ENCODE measurements at places on chromosomes 5 and 9.

- DNase-seq: no peak
These were observed 15.1 kb downstream of the PHF2 start for GRCh38 chr9:93591301-93592007.

DNA sequence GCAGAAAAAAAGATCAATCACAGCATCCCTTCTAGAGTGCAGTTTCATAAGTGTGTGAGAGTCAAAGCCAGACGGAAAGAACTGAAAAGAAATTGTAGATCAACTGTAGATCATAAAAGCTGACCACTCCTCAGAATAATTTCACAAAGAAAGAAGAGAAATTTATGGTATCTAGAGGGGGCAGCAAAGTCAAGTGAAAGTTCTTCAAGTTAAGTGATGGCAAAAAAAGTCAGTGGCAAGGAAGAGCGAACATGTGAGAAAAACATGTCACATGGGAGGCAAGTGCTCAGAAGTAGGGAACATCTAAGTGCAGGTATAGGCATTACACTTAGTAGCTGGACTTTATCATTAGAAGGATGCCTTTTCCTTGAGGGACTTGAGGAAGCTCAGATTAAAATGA, 245.1 kb upstream of the ISL1 start:
- no peak for DNase-seq

GRCh38 chr9:115416299-115416698, 298.3 kb upstream of the TNC start:
- DNase-seq: no peak

- no peak for DNase-seq
These were observed 4.6 kb downstream of the IER5L start for GRCh38 chr9:129173296-129174101.

DNA sequence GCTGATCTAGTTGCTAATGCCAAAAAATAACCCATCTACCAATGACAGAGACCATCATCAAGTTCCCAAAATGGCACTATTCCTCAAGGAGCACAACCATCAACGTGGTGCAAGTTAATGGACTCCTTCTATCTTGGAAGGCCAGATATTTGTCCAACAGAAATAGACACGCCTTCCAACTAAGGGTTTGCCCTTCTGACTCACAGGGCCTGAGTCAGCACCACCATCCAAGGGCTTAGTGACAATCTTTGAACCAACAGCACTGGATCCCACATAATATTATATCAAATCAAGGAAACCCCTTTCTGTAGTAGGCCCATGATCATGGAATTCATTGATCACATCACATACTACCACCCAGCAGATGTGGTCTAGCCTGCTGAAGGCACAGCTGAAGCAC, 84.3 kb downstream of the MED27 start:
- no peak for DNase-seq

DNA sequence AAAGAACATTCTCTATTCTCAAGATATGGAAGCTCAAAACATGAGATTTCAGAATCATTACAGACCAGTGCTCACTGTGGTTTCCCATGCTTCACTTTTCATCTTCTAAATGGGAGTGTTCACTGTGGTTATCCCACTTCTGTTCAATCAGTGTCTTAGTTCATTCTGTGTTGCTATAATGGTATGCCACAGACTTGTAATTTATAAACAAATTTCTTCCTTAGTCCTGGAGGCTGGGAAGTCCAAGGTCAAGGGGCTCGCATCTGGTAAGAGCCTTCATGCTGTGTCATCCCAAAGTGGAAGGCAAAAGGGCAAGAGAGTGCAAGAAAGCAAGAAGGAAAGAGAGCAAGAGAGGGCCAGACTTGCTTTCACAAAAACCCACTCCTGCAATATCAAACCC, 146.3 kb downstream of the TTC39B start:
- DNase-seq: no peak

DNA sequence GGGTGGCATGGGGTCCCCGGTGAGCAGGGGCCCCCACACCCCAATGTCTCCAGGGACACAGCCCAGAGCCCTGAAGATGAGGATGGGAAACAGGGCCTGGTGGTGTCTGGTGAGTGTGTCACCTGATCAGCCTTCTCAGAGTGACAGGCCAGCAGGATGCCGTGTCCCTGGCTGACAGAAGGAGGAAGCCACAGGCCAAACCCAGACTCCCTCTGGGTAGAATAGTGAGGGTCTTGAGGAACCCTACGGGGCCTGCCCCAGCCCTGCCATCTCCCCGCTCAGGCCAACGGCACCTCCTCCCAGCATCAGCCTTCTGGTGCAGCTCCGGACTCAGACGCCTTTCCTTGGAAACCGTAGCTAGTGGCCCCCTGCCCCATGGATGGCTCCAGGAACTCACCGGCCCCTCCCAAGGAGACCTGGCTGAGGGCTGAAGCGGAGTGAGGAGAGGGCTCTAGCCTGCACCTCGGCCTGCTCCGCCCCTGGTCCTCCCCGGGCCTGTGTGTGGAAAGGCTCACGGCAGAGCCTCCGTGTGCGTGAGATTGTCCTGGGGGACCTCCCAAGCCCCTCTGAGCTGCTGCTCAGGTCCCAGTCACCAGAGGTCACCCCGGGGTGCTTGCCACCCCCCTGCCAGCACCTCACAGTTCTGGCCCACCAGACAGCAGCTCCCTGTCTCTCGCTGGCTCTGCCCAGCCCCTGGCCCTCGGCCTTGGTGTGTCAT, 6.0 kb downstream of the RALGDS start:
- no peak for DNase-seq

DNA sequence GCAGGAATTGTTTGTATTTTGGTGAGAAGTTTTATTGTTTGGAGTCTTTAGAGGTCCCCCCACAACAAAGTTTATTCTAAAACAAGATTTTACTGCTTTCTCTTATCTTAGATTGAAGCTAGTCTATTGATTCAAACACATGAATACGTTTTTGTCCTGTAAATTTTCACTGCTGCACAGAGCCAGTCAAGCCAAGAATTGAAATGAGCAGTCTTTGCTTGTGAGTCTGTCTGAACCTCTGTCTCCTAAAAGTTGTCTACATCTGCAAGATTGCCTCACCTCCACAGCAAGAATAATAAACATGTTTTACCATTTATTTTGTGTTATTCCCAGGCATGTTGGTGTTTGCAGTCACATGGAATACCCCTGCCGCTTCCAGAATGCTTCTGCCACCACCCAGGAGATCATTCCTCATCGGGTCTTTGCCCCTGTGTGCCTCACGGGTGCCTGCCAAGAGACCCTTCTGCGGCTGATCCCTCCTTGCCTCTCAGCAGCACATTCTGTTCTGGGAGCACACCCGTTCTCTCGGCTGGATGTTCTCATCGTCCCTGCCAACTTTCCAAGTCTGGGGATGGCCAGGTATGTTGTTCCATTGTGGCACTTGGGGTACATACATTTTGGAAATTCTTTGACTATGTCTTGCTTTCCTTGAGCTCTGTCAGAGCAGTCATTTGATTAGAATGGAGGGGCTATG, 74.1 kb downstream of the AOPEP start:
- DNase-seq: no peak

DNA sequence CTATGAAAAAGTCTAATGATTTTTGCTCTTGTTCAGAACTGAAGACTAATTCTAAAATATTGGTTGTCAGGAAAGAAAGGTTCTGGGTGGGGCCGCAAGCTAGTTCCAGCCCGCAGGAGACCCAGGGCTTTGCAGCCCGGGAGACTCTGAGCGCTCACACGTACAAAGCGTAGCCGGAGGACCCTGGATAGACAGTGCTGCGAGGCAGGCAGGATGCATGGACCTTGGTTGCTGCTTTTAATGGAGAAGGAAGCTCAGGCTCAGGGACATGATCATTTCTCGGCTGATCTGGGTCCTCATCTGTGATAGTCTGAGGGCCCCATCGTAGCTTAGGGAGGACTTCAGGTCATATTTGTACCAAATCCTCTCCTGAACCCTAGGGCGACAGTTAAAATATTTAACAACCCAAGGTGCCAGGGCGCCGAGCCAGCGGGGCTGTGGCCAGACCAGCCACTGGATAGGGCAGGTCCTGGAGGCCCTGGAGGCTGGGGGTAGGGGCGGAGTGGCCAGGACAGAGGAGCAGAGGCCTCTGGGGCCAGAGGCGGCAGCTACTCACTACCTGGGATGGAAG, 70.1 kb upstream of the UNC5A start:
- DNase-seq: no peak

DNA sequence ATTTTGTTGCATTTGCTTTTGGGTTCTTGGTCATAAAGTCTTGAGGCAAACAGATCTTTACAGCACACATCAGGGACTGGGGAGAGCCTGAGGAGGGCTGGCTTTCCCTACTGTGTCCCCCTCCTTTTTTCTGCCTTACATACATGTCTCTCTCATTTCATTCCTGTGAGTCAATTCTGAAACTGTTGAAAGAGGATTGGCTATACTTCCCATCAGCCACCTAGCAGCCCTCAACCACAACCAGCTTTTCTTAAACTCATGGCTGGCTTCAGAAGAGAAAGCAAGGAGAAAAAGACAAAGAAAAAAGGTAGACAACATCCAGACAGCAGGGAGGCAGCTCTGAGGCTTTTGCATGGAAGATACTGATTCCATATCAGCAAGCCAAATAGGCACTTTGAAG, 374.8 kb upstream of the KIF2A start:
- no peak for DNase-seq

- DNase-seq: no peak
These were observed 19.5 kb upstream of the SERINC5 start for GRCh38 chr5:80275347-80275746.

- no peak for DNase-seq
These were observed 35.6 kb upstream of the HAND1 start for GRCh38 chr5:154513669-154514084.

DNA sequence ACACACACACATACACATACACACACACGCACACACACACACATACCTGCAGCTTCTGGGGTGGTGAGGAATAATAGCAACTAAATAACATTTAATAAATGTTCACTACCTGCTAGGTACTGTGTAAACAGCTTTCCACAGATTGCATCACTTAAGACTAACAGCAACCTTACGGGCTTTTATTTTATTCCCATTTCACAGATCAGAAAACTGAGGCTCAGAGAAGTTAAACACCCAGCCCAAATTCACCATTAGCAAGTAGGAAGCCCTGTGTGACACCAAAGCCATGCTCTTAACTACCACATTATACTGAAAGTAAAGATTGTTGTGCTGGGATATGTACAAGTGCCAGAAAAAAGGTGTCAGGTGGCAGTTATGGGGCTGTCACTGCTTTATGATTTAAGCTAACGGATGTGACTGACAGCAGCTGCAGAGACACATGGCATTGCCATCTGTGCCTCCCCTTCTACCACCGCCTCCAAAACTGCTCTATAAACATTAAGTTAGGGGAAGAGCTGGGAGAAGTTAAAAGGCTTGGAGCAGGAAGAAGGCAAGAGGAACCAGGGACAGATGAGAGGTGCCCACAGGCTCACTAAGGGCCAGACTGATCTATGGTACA, 13.6 kb downstream of the MTMR12 start:
- DNase-seq: no peak

- no peak for DNase-seq
These were observed 194.9 kb downstream of the ATP10B start for GRCh38 chr5:160657068-160657507.

- DNase-seq: no peak
These were observed 878 bp upstream of the HMCN2 start for GRCh38 chr9:130264414-130265350.

DNA sequence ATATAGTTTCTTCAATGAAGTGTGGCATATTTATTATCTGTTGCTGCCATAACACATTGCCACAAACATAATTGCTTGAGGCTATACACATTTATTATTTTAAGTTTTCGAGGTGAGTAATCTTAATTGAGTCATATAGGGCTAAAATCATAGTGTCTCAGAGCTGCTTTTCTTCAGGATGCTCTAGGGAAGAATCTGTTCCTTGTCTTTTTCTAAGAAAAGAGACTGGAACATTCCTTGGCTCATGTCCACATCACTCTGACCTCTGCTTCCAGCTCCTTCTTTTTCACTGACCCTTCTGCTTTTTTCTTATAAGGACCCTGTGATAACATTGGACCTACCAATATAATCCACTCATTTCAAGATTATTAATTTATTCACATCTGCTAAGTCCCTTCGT, 632.4 kb upstream of the TYRP1 start:
- no peak for DNase-seq

GRCh38 chr5:146967646-146968045, 89.1 kb upstream of the PPP2R2B start:
- DNase-seq: no peak

DNA sequence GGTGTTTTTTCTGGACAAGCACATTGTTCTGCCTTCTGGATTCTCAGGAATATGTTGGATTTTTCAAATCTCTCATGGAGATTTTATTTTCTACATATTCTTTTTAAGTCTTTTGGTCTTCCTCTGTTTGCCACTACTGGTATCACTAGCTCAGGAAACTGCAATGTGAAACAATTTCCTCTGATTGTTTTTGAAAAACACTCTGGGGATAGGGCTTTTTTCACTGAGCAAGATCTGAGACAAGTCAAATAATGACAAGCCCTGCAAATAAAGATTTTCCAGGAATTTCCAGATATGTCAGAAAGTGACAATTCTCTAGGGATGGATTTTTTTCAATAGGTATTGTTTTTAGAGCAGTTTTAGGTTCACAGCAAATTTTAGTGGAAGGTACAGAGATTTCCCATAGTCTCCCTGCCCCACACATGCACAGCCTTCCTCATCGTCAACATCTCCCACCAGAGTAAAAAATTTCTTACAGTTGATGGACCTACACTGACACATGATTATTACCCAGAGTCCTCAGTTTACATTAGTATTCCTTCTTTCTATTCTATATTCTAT, 86.9 kb upstream of the TMEM161B start:
- DNase-seq: no peak

DNA sequence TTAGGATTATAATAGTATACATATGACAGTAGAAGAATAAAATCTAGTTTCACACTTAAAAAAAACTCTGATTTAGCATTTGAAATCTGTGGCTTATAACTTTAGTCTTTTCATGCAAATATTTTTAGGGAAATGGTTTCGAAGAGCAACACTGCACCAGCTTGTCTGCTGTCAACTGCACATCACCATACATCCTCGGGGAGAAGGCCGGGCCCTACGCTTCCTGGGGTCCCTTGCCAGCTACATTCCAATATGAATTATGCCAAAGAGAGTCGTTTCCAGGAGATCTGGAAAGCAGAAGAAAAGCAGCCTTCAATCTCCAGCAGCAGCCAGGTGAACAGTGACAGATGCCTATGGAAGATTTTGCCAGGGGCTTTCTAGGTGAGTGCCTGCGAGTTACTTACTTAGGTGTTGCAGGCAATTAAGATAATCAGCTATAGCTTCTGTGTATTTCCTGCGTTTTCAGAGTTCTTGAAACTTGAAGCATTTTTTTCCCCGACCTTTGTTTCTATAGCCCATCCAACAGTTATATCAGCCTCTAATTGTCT, 166.8 kb downstream of the TRPM3 start:
- no peak for DNase-seq
